ENCODE measurements at places on chromosomes 5 and 9.
A peak's percentile ranks its signal among the peaks of the same experiment; 100 is the strongest.

- DNase-seq = no peak
These were observed 344.5 kb upstream of the ITGA1 start for GRCh38 chr5:52443187-52443586.

DNA sequence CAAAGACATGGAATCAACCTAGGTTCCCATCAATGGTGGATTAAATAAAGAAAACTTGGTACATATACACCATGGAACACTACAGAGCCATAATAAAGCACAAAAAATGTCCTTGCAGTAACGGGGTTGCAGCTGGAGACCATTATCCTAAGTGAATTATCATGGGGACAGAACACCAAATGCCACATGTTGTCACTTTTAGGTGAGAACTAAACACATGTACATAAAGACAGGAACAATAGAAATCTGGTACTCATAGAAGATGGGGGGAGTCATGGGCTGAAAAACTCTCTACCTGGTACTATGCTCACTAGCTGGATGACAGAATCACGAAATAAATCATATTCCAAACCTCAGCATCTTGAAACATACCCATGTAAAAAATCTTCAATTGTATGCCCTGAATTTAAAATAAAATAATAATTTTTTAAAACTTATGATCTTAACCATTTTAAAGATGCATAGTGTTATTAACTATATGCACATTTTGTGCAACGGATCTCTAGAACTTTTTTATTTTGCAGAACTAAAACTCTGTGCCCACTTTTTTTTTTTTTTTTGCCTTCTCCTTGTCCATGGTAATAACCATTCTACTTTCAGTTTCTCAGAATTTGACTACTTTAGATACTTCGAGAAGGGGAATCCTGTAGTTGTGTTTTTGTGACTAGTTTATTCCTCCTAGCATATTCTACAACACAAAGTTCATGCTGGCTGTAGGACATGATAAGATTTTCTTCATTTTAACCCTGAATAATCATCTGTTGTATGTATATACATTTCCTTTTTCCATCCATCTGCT lies 1081.6 kb upstream of the ACO1 start:
- DNase-seq = no peak

DNA sequence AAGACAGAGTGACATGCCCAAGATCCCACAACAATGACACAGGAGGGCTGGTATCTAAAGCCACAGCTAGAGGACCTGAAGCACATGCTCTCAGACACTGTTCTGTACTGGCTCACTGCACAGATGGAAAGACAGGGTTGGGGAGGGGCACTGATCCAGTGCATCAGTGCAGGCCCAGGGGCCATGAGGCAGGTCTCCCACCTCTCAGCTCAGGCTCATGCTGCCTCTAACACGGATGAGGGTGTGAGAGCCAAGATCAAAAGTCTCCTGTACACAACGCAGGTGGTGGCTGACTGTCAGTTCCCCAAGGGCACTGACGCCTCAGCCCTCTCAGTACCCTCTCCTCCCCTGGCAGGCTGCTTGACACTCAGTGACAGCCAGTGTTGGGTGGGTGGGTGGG lies 10.9 kb downstream of the RAPGEF1 start:
- DNase-seq = no peak

- DNase-seq = no peak
These were observed 109.9 kb upstream of the CPEB4 start for GRCh38 chr5:173778152-173778782.

- no peak for DNase-seq
These were observed at the start of gene SH3TC2 for GRCh38 chr5:149063017-149063687. SH3TC2 (minus strand) TSS chr5:149063062; CDS start chr5:149063022, 40 bp downstream.

DNA sequence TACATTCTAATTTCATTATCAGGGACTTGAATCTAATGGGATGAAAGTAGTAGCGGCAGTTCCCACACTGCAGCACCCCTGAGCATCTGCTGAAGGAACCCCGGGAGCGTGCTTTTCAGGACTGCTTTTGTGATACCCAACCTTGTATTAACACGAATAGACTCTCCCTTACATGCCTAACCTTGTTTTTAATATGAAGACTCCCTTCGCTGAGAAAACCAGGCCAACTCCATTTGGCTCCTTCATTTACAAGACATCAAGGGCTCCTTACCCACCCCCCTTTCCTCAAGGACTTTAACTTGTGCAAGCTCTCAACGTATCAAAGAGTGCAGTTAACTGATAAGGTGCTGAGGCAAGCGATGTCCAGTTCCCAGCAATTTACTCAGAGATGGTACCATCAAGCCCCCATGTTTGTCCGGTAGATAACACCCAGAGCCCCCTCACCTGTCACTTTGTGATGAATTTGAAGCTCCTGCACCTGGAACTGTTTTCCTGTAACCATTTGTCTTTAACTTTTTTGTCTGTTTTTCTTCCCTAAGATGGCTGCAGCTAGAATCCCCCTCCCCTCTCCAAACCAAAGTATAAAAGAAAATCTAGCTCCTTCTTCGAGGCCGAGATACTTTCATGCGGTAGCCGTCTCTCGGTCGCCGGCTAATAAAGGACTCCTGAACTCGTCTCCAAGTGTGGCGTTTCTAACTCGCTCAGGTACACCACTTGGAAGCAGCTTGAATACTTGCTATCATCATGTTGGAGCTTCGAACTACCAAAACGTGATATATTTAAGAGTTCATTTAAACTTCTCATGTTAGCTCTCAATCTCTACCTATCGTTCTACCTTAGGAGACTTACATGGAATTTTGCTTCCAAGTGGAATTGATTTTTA lies 10.7 kb downstream of the HNRNPH1 start:
- no peak for DNase-seq

DNA sequence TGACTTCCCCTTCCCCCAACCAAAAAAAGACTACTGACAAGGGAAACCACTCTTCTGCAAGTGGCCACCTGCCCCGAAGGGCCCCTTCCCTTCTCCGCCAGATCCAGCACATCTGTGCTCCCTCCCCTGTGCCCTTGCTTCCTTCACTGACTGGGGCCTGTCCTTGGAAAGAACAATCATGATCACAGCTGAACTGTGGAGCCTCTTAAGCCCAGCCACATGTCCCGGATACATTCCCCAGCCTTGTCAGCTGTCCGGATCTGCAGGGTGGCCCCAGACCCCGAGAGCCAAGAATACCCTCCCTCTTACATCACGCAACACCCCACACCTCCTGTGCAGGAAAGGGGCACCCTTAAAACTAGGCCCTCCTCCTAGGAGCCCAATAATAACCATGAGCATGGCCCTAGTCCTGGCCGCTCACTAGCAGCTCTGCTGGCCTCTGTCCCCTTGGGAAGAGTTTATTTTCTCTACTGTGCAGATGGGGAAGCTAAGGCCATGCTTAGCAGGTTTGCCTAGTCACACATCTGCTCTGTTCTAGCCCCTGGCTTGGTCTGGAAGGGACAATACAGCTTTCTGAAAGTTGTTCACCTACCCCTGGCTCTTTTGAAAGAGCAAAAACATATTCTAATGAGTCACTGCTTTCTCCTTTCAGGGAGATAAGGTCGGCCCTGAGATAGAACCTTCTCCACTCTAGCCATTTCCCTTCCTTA lies 3.8 kb downstream of the SPRY4 start:
- no peak for DNase-seq

DNA sequence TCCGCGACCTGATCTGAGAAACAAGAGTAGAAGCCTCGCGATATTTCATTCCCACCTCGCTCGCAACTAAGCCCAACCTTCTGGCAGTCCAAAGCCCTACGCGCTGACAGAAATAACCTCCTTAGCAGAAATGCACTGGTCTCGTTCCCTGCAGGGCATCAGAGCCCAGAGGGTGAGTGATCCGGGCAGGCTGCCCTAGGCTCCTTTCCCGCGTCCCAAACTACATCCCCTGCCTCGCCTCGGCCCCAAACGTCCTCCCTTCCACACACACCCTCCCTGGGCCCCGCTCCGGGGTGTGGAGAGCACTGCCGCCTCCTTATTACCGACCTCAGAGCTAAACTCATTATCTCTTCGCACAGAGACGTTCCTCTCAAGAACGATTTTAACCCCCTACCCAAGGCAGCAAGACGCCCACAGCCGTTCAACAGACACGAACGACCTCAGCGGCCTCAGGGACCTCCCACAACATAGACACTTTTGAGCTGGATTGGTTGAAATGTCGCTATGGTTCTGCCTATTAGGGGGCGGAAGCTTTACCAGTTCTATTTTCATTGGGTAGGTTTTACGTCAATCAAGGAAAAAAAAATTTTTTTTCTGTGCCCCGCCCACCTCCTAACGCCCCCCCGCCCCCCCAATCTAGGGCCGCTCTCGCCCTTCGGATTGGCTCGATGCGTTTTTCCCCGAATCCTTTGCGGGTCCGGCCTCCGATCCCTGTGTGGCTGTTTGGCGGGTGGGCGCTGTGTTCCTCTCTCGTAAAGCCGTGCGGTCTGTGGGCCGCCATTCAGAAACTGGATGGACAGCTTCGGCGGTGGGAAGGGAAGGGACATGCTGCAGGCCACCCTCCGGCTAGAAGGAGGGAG lies at the start of gene CETN3:
TSS of gene CETN3 (minus strand) at position 439 of the 860 bp plus-strand sequence. CDS start at position 344, 95 bp downstream.
- peak; percentile 77 for DNase-seq

DNA sequence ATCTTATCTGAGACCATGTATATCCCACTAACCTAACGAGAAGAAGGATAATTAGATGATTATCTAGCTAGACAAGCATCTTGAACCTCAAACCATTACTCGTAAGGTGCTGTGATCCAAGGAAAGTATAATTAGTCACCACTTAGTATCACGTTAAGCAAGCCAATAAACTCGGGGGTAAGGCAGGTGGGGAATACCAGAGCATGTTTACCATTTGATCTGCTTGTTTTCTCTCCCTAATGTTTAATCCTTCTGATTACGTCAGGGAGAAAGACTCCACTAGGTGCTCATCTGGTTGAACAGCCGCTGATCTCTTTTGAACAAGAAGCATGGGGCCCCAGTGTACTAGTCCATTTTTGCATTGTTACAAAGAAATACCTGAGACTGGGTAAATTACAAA lies 69.9 kb upstream of the SLC1A1 start:
- no peak for DNase-seq

GRCh38 chr5:170219615-170220014 lies 13.2 kb upstream of the C5orf58 start:
- no peak for DNase-seq

- DNase-seq = no peak
These were observed 9.8 kb upstream of the CPEB4 start for GRCh38 chr5:173878224-173878967.

GRCh38 chr9:93645149-93645889 lies 68.9 kb downstream of the PHF2 start:
- no peak for DNase-seq

GRCh38 chr9:114240216-114240615 lies 82.7 kb upstream of the ORM1 start:
- DNase-seq = no peak

- no peak for DNase-seq
These were observed 20.6 kb upstream of the CRB2 start for GRCh38 chr9:123335193-123335985.

- no peak for DNase-seq
These were observed 198.8 kb downstream of the AUH start for GRCh38 chr9:91162784-91163443.

DNA sequence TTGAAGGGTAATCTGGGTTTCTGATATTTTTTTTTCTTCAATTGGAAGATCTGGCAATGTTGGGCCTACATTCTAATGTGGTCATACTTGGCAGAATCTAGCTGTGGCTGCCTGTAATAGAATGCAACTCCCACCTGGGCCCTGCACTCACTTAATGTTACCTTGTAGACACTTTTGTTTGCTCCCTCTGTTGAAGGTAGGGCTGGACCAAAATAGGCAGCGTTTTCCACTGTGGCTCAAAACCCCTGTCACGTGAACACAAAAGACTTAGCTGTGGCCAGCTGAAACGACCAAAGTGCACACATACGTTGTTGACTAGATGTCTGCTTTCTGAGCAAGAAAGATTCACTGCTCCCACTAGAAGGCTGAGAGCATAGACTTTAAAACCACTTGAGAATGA lies 117.6 kb upstream of the HMHB1 start:
- no peak for DNase-seq

DNA sequence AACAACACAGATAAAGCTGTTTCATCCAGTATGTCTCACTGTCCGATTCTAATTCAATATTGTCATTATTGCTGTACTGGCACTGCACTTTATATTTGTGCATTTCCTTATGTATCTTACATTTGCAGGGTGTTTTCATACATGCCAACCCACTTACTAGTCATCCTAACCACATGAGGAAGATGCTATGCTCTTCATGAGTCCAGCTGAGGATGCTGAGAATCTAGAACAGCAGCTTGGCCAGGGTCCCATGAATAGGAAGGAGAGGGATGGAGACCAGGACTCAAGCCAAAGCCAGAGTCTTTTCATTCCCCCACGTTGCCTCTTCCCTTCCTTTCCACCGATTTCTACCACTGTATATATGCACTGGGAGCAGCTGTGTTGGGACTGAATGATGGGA lies 292.8 kb upstream of the KLF4 start:
- no peak for DNase-seq

GRCh38 chr5:125011419-125011818 lies 265.0 kb upstream of the ZNF608 start:
- DNase-seq = no peak

- no peak for DNase-seq
These were observed at the start of gene WNT8A for GRCh38 chr5:138083702-138084101. WNT8A (plus strand) TSS chr5:138084033; CDS start chr5:138084128, 95 bp downstream.

GRCh38 chr5:157571357-157571827 lies 4.2 kb downstream of the ADAM19 start:
- no peak for DNase-seq

GRCh38 chr5:106691701-106692100 lies 979.0 kb downstream of the EFNA5 start:
- DNase-seq = no peak

- DNase-seq = no peak
These were observed 276.2 kb upstream of the TNC start for GRCh38 chr9:115393976-115394775.

DNA sequence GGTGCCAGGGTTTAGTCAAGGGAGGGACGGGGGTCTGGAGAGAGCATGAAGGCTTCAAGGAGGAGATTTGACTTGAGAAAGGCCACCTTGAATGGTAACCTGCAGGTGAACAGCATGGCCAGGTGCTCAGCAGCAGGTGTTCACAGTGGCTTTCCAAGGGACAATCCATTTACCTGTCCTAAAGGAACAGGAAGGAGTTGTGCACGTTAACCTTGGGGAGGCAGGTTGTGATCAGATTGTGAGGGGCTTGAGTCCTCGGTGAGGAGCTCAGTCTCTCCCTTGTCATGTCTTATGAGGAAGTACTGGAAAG lies 120.1 kb upstream of the ERCC6L2 start:
- DNase-seq = no peak

- no peak for DNase-seq
These were observed 13.7 kb downstream of the IL31RA start for GRCh38 chr5:55864606-55865541.

DNA sequence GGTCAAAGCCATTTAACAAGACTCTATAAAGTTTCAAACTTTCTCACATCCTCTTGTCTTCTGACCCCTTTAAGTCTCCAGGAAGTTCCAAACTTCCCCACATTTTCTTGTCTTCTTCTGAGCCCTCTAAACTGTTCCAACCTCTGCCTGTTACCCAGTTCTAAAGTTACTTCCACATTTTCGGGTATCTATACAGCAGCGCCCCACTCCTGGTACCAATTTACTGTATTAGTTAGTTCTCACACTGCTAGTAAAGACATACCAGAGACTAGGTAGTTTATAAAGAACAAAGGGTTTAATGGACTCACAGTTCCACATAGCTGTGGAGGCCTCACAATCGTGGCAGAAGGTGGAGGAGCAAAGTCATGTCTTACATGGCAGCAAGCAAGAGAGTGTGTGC lies 23.3 kb upstream of the PRLR start:
- no peak for DNase-seq

- DNase-seq = no peak
These were observed 1.2 kb downstream of the GOLPH3 start for GRCh38 chr5:32172923-32173266.

GRCh38 chr5:169350016-169350415 lies 49.1 kb upstream of the SLIT3 start:
- DNase-seq = no peak
